Epithelial cell of umbilical artery (primary cell): ENCODE measurements at places on chromosomes 2 and 18. TPM values are rescaled to one million over a fixed set of nuclear protein-coding genes. Genes with fewer than 3 reads are reported as not detected.

The SFT2D3 gene
- total RNA-seq, result 3.0 and 5.2 TPM in 2 replicates

The RAB17 gene
- total RNA-seq, result under 0.01 TPM in 1 of 2 replicates, not detected in the other

The CCDC150 gene
- total RNA-seq, result 4.7 and 9.1 TPM in 2 replicates

The RUFY4 gene
- not detected in 2 replicates for total RNA-seq

The CCDC121 gene
- 1.3 and 2.0 TPM in 2 replicates for total RNA-seq

The ST6GAL2 gene
- total RNA-seq, result not detected in 2 replicates

The G6PC2 gene
- not detected in 2 replicates for total RNA-seq

The ARHGAP28 gene
- 27.2 and 29.9 TPM in 2 replicates for total RNA-seq

The IL18RAP gene
- total RNA-seq, result not detected in 2 replicates

The EMILIN1 gene
- 1.9 and 6.1 TPM in 2 replicates for total RNA-seq

The MLPH gene
- total RNA-seq, result 0.61 TPM in 1 of 2 replicates, not detected in the other

The ARHGEF33 gene
- 0.15 TPM in 1 of 2 replicates, not detected in the other for total RNA-seq

The SP9 gene
- 0.15 TPM in 1 of 2 replicates, not detected in the other for total RNA-seq

The RAX gene
- total RNA-seq, result not detected in 2 replicates

The ADRA2B gene
- not detected in 2 replicates for total RNA-seq

The CYP27C1 gene
- total RNA-seq, result not detected in 2 replicates

The DOCK10 gene
- 13.7 and 22.4 TPM in 2 replicates for total RNA-seq

The WDFY1 gene
- total RNA-seq, result 95.5 and 131 TPM in 2 replicates
